ENCODE measurements at places on chromosomes 12 and 14. TPM values are rescaled to one million over a fixed set of nuclear protein-coding genes. Genes with fewer than 3 reads are reported as not detected.

PDZRN4 gene
- not detected for total RNA-seq

GRCh38 chr12:101777978-101778377 is 38.7 kb upstream of the SYCP3 start:
- H3K4me1 ChIP-seq = peaks cover 35% of the 10 kb centered on the region
- H3K27ac ChIP-seq = peak overlapping the region; percentile 43
- H3K4me3 ChIP-seq = no peak overlapping the region
- H3K36me3 ChIP-seq = peaks cover 50% of the 10 kb centered on the region
- DNase-seq = no peak
- no peaks in the 10 kb centered on the region for H3K27me3 ChIP-seq

- peaks cover 2% of the 10 kb centered on the region for H3K4me1 ChIP-seq
- peaks cover 84% of the 10 kb centered on the region for H3K36me3 ChIP-seq
- DNase-seq = no peak
- no peak overlapping the region for H3K27ac ChIP-seq
- no peaks in the 10 kb centered on the region for H3K27me3 ChIP-seq
Observed at GRCh38 chr12:113007166-113007565, 28.8 kb downstream of the OAS2 start.

CIDEB gene
- total RNA-seq = 34.8 TPM

AQP6 gene
- not detected for total RNA-seq

GLI1 gene
- 0.54 TPM for total RNA-seq

DNA sequence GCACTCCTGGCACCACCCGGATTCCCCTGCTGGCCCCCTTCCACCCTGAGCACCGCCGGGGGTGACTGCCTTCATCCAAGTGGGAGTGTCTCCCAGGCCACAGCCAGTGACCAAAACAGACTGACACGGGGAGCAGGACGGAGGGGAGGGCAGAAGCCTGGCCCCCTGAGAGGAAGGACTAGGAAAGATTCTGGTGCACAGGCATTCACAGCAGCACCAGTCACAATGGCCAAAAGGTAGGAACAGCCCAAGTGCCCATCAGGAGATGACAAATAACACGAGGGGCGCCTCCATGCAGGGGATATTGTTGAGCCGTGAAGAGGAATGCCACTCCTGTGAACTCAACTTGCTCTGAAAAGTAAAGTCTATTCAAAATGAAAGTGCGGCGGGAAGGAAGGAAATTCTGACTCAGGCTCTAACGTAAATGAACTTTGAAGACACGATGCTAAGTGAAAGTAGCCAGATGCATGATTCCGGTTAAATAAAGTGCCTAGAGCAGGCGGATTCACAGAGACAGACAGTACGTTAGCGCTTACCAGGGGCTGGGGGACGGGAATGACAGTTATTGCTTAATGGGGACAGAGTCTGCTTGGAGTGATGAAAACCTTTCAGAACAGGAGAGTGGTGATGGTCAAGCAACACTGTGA is 146.1 kb upstream of the NCOR2 start:
- H3K4me3 ChIP-seq = peak overlapping the region; percentile 76
- H3K4me1 ChIP-seq = peaks cover 25% of the 10 kb centered on the region
- peak overlapping the region; percentile 94 for H3K27ac ChIP-seq
- no peaks in the 10 kb centered on the region for H3K36me3 ChIP-seq
- no peaks in the 10 kb centered on the region for H3K27me3 ChIP-seq
- peak; percentile 57 for DNase-seq

DNA sequence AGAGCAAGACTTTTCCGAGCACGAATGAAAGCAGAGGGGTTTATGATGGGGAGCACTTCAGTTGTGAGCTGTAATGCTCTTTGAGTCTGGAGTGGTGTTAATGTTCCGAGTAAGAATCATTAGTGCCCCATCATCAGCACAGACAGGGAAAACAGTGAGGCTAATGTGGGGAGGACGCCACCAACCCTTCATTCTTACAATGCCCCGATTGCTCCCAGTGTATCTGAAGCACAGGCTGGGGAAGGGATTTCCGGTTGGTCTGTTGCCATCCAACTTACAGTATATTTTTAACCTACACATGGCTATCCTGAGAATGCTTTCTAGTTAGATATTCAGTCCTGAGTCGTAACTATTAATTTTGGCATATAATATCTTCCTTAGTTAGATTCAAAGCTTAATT is 141.6 kb downstream of the APAF1 start:
- H3K36me3 ChIP-seq = no peaks in the 10 kb centered on the region
- no peak overlapping the region for H3K27ac ChIP-seq
- no peak for DNase-seq
- no peak overlapping the region for H3K4me3 ChIP-seq

DNA sequence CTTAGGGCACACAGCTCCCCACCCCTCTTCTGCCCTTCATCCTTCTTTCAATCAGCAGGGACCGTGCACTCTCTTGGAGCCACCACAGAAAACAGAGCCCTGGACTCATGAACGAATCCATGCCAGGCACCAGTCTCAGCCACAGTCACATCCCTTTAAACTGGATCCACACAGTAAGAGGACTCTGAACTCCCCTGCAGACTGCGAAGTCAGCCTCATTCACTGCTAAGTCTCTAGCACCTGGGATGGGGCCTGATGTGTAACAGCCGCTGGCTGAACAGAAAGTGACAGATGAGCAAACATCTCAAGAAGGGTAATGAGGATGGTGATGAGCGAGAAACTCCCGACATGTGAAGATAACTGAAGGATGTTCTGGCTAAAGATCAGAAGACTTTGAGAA is 45.8 kb upstream of the IQSEC3 start:
- no peak overlapping the region for H3K27ac ChIP-seq
- H3K4me1 ChIP-seq = peaks cover 8% of the 10 kb centered on the region
- H3K27me3 ChIP-seq = no peaks in the 10 kb centered on the region
- no peak overlapping the region for H3K4me3 ChIP-seq
- DNase-seq = no peak

OAS2 gene
- total RNA-seq = 245 TPM

DNA sequence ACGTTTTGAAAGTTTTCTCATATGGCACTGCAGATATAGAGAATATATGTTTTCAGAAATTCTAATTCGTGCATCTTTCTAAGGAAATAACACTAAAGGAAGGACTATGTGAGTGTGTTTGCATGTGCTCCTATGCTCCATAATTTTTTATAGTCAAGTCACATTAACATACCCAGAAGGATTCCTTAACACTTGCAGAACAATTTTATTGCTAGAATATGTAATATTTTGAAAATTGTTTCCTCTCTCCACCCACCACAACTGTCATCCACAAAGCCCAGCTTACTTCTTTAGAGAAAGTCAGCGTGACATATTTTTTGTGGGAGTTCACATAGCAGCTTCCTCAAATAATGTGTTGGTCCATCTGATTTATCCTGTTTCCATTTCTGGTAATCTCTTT is 604.6 kb upstream of the MGAT4C start:
- H3K27ac ChIP-seq = no peak overlapping the region
- H3K4me1 ChIP-seq = no peaks in the 10 kb centered on the region
- H3K27me3 ChIP-seq = no peaks in the 10 kb centered on the region
- no peaks in the 10 kb centered on the region for H3K36me3 ChIP-seq
- DNase-seq = no peak

NKX2-1 gene
- total RNA-seq = not detected

DNA sequence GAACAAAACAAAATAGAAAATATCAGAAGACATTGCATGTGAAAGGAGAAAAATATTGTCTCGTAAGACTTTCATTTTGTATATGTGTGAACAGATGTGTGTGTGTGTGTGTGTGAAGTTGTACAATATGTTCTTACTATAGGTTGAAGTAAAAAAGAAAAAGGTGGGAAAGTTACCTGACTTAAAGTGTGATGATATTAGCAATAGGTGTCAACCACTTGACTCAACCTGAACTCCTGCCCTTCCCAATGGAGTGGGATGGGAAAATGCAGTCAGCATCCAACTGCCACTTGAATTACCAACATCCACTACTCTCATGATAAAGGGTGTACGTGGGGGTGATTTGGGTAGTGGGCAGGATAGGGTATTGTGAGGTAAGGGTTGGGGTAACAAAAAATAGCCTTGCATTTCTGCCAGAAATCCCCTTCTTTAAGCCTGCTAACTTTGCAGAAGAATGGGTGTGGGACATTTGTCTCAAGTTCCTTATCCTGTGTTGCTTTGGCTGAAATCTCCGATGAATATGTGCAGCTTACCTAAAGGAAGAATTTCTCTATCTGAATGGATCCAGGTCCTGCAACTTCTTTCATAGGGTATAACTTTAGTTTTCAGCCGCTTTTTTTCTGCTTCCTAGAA is 181.6 kb downstream of the CHST11 start:
- H3K4me3 ChIP-seq = no peak overlapping the region
- no peak for DNase-seq
- peaks cover 54% of the 10 kb centered on the region for H3K36me3 ChIP-seq
- H3K4me1 ChIP-seq = peaks cover 25% of the 10 kb centered on the region
- H3K27ac ChIP-seq = peak overlapping the region; percentile 66

GRCh38 chr12:32181498-32182175 is 75.0 kb downstream of the BICD1 start:
- H3K27ac ChIP-seq = no peak overlapping the region
- no peak for DNase-seq
- no peak overlapping the region for H3K4me3 ChIP-seq

- no peak overlapping the region for H3K4me3 ChIP-seq
- H3K4me1 ChIP-seq = peaks cover 5% of the 10 kb centered on the region
- no peak for DNase-seq
- H3K27me3 ChIP-seq = peaks cover 9% of the 10 kb centered on the region
- no peaks in the 10 kb centered on the region for H3K36me3 ChIP-seq
- no peak overlapping the region for H3K27ac ChIP-seq
Observed at GRCh38 chr12:1640328-1641234, 11.6 kb downstream of the WNT5B start.

B4GALNT1 gene
- 0.80 TPM for total RNA-seq

GRCh38 chr12:108345716-108346633 is 6.9 kb upstream of the CMKLR1 start:
- no peaks in the 10 kb centered on the region for H3K36me3 ChIP-seq
- DNase-seq = no peak
- no peak overlapping the region for H3K27ac ChIP-seq

PLXNC1 gene
- 44.3 TPM for total RNA-seq

- no peak overlapping the region for H3K27ac ChIP-seq
- DNase-seq = no peak
- no peaks in the 10 kb centered on the region for H3K27me3 ChIP-seq
- H3K4me3 ChIP-seq = no peak overlapping the region
Observed at GRCh38 chr12:21825886-21826617, 51.5 kb upstream of the KCNJ8 start.

DNA sequence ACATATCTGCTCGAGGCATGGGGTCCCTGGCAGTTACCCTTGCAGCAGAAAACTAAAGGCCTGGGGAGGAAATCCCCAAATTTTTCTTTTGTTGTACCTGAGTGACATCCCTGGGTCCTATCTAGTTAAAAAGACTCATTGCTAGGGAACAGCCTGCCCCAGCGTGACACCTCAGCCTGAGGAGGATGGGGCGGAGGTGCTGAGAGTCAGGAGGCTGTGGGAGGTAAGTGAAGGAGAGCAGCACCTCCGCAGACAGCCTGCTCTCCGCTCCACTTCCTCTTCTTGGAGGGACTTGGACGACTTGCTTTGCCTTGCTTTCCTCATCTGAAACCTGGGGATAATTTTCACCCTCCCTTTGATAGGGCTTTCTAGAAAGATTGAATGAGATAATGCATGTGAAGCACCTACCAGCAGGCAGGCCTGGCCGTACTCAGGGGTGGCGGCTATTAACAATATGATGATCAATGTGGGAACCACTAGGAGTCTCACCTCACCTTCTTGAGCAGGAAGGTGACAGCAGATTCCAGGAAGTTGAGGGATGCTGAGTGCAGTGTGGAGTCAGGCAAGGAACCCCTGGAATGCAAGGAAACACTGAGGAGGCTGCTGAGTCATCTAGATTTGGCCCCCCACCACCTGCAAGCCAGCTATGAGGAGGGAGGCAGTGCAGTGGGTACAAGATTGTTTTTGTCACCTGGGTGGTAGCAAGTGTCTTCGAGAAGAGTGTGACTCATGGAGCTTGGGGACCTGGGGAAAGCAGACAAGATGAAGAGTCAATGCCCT is 23.2 kb downstream of the UBE3B start:
- peaks cover 23% of the 10 kb centered on the region for H3K36me3 ChIP-seq
- H3K4me1 ChIP-seq = peaks cover 5% of the 10 kb centered on the region
- no peak overlapping the region for H3K4me3 ChIP-seq
- no peaks in the 10 kb centered on the region for H3K27me3 ChIP-seq
- DNase-seq = no peak

KRT71 gene
- total RNA-seq = not detected

GRCh38 chr14:44162197-44162596 is 344.9 kb downstream of the FSCB start:
- H3K27ac ChIP-seq = no peak overlapping the region
- no peaks in the 10 kb centered on the region for H3K4me1 ChIP-seq
- no peaks in the 10 kb centered on the region for H3K36me3 ChIP-seq
- no peak overlapping the region for H3K4me3 ChIP-seq
- H3K27me3 ChIP-seq = no peaks in the 10 kb centered on the region

- no peaks in the 10 kb centered on the region for H3K36me3 ChIP-seq
- H3K4me3 ChIP-seq = no peak overlapping the region
- no peaks in the 10 kb centered on the region for H3K27me3 ChIP-seq
- H3K4me1 ChIP-seq = peaks cover 4% of the 10 kb centered on the region
Observed at GRCh38 chr12:113837084-113837483, 129.0 kb downstream of the RBM19 start.

FOXN4 gene
- total RNA-seq = not detected

DNA sequence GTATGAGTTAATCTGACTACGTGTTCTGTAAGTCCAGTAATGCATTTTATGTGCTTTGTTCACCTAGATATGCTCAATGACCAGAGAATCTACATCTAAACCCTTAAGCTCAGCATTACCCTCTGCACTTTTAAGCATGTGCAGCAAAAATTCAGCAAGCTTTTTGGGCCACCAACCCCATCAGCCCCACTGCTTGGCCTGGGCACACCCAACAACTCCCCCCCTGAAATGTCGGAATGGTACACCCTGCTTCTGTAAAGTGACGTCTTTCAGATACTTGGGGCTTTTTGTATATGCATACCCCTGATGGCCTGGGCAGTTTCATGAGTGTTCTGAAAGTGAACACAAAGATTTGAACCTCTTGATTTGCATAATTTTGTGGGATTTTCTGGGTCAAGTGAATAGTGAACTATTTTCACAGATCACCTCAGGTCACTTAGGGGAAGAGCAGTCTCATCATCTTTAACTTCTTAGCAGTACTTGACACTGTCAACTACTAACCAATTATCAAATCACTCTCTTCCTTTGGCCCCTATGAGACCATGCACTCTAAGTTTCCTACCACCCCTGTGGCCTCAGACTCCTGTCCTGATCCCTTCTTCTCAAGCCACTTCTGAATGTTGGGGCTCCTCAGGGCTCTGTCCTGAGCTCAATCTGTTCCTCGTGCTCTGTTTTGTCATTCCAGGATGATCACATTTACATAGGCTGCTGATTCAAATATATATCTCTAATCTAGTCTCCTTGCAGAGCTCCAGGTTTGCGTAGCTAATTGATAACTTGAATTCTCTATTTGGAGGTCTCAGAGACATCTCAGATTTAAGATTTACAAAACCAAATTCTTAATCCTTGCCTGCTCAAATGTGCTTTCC is 36.3 kb upstream of the PPM1A start:
- no peaks in the 10 kb centered on the region for H3K36me3 ChIP-seq
- no peak for DNase-seq
- H3K27ac ChIP-seq = no peak overlapping the region
- peaks cover 10% of the 10 kb centered on the region for H3K27me3 ChIP-seq

- no peak overlapping the region for H3K4me3 ChIP-seq
- no peaks in the 10 kb centered on the region for H3K4me1 ChIP-seq
- no peaks in the 10 kb centered on the region for H3K36me3 ChIP-seq
- H3K27ac ChIP-seq = no peak overlapping the region
- no peaks in the 10 kb centered on the region for H3K27me3 ChIP-seq
Observed at GRCh38 chr12:60066655-60067054, 470.8 kb downstream of the SLC16A7 start.

EFS gene
- total RNA-seq = not detected

NRIP2 gene
- total RNA-seq = not detected

- DNase-seq = no peak
- H3K36me3 ChIP-seq = peaks cover 4% of the 10 kb centered on the region
- no peak overlapping the region for H3K27ac ChIP-seq
- H3K4me1 ChIP-seq = no peaks in the 10 kb centered on the region
Observed at GRCh38 chr14:64324461-64324860, 30.3 kb upstream of the ESR2 start.

TEX52 gene
- 0.34 TPM for total RNA-seq

KLHL33 gene
- 3.4 TPM for total RNA-seq
